ENCODE measurements at places on chromosomes 2 and 18. TPM values are rescaled to one million over a fixed set of nuclear protein-coding genes. Genes with fewer than 3 reads are reported as not detected.

- no peak for DNase-seq
These were observed 24.8 kb downstream of the BMPR2 start for GRCh38 chr2:202400941-202401340.

GRCh38 chr2:165287094-165287778, 48.0 kb downstream of the SCN2A start:
- no peak for DNase-seq

DNA sequence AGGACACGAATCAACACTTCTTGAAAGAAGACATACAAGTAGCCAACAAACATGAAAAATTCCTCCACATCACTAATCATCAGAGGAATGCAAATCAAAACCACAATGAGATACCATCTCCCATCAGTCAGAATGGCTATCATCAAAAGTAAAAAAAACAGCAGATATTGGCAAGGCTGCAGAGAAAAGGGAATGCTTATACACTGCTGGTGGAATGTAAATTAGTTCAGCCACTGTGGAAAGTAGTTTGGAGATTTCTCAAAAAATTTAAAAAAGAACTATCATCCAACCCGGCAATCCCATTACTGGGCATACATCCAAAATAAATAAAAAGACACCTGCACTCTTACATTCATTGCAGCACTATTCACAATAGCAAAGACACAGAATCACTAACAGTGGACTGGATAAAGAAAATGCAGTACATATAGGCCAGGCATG, 78.7 kb downstream of the GRB14 start:
- peak; percentile 47 for DNase-seq

DNA sequence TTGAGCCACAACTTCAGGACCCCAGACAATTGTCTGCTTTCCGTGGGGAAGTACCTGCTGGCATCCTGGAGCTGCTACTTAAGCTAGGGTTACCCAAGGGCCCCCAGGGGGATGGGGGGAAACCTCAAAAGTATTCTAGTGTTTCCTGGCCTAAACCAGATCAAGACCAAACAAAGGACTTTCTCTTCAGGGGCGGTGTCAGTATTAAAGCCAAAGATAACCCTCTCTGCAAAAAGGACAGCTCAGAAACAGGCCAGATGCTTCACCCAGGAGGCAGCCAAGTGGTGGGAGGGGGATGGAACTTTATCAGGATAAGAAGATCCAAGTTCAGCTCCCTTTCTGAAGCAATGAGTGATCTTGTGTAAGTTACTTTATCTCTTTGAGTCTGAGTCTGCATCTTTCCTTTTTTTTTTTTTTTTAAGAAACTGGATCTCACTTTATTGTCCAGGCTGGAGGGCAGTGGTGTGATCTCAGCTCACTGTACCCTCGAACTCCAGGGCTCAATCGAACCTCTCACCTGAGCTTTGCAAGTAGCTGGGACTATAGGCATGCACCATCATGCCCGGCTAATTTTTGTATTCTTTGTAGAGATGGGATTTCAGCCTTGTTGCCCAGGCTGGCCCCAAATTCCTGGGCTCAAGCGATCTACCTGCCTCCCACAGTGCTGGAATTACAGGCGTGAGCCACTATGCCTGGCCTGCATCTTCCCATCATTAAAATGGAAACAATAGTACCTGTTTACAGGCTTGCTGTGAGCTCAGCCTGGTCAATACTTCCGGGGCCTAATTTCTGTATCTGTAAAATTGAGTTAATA, 151.8 kb upstream of the PTPRM start:
- DNase-seq = peak; percentile 60

- no peak for DNase-seq
These were observed 90.5 kb downstream of the HNRNPLL start for GRCh38 chr2:38512211-38512610.

GRCh38 chr2:62217970-62218369, 22.1 kb downstream of the B3GNT2 start:
- DNase-seq = no peak

DNA sequence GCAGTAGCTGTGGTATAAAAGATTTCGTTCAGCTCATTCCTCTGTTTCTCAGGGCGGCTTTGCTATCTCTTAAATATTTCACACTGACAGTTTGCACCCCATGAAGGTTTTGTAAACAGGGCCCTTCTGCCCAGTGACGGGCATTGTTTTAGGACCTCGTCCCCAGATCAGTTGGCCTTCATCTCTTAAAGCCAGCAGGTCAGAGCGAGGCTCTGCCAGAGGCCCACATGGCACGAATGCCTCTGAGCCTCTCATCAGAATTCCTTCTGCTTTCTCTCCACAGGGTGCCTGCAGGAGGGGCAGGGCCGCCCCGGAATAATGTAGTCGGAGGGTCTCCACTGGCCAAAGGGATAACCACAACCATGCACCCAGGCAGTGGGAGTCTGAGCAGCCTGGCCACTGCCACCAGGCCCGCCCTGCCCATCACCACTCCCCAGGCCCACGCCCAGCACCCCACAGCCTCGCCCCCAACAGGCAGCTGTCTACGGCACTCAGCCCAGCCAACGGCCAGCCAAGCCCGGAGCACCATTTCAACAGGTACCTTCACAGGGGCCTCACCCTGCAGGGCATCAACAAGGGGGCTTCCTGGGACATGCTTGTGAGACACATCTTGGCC, 177.0 kb downstream of the SEPTIN10 start:
- DNase-seq = no peak

- no peak for DNase-seq
These were observed 2.4 kb downstream of the PELI1 start for GRCh38 chr2:64141674-64142405.

- no peak for DNase-seq
These were observed 122.2 kb upstream of the PXDN start for GRCh38 chr2:1866402-1867111.

The POTEJ gene
- not detected for total RNA-seq

The STARD6 gene
- total RNA-seq = not detected

The KHK gene
- 0.77 TPM for total RNA-seq

The AGXT gene
- total RNA-seq = not detected

The RGPD4 gene
- total RNA-seq = not detected

The LBH gene
- 6.9 TPM for total RNA-seq

Measured in bronchial epithelial cell (primary cell).